ENCODE measurements at places on chromosomes 2 and 18. TPM values are rescaled to one million over a fixed set of nuclear protein-coding genes. Genes with fewer than 3 reads are reported as not detected.

ACTR1B gene
- 59.9 TPM for total RNA-seq

C2orf66 gene
- total RNA-seq: not detected

MAP3K19 gene
- not detected for total RNA-seq

UGT1A7 gene
- not detected for total RNA-seq

HOXD10 gene
- not detected for total RNA-seq

CDCA7 gene
- total RNA-seq: 52.5 TPM

GCG gene
- total RNA-seq: not detected

KLF7 gene
- 1.9 TPM for total RNA-seq

AQP12A gene
- total RNA-seq: not detected

ALPP gene
- total RNA-seq: not detected

DSEL gene
- 0.06 TPM for total RNA-seq

FLACC1 gene
- 0.35 TPM for total RNA-seq

CHAC2 gene
- 10.7 TPM for total RNA-seq

CXCR4 gene
- total RNA-seq: 0.29 TPM

ID2 gene
- total RNA-seq: 214 TPM

KLHL41 gene
- 0.31 TPM for total RNA-seq

DTNA gene
- 12.1 TPM for total RNA-seq

TMEM178A gene
- total RNA-seq: not detected

NT5DC4 gene
- 2.4 TPM for total RNA-seq

ATP5MC3 gene
- 882 TPM for total RNA-seq

RAPGEF4 gene
- 0.91 TPM for total RNA-seq

ACKR3 gene
- not detected for total RNA-seq

HAAO gene
- total RNA-seq: 42.7 TPM

DNAJC5G gene
- total RNA-seq: not detected

FSHR gene
- not detected for total RNA-seq

GRHL1 gene
- 12.0 TPM for total RNA-seq

RGPD4 gene
- total RNA-seq: not detected

SLC1A4 gene
- 39.6 TPM for total RNA-seq

All from HepG2 (cell line).